ENCODE measurements at places on chromosomes 7 and 10. TPM values are rescaled to one million over a fixed set of nuclear protein-coding genes. Genes with fewer than 3 reads are reported as not detected.

Gene MACC1
- total RNA-seq: 0.09 TPM

Gene EVX1
- total RNA-seq: not detected

Gene SMURF1
- total RNA-seq: 33.3 TPM

DNA sequence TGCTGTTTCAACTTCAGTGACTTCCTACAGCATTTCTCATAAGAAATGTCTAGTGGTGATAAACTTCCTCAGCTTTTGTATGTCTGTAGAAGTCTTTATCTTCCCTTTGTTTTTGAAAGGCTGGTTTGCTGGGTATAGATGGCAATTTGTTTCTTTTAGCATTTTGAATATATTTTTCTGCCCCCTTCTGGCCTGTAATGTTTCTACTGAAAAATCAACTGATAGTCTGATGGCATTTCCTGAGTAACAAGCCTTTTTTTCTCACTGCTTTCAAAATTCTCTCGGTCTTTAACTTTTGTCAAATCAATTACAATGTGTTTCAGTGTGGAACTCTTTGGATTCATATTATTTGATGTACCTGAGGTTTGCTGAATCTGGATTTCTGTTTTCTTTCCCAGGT is 487.1 kb downstream of the ATRNL1 start:
- no peaks in the 10 kb centered on the region for H3K36me3 ChIP-seq
- DNase-seq: no peak
- H3K4me1 ChIP-seq: no peaks in the 10 kb centered on the region
- H3K27me3 ChIP-seq: no peaks in the 10 kb centered on the region

GRCh38 chr7:139396323-139396951 is 36.7 kb downstream of the LUC7L2 start:
- peaks cover 34% of the 10 kb centered on the region for H3K36me3 ChIP-seq
- no peak for DNase-seq
- H3K4me1 ChIP-seq: no peaks in the 10 kb centered on the region
- no peak overlapping the region for H3K4me3 ChIP-seq
- no peak overlapping the region for H3K27ac ChIP-seq
- no peaks in the 10 kb centered on the region for H3K27me3 ChIP-seq

DNA sequence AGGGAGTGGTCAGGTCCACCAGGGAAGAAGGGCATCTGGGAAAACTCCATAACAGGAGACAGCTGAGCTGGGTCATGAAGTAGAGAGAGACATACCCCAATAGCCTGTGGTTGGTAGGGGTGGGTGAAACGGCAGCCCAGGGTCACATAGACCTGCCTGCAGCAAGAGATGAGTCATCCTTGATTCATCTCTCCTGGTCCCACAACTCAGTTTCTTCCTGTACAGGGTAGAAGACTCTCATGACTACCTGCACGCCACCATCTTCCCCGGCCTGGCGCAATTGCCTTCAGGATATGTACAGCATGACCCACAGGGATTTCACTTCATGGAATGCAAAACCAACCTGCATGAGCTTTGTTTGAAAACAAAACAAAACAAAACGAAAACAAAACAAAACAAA is 45.1 kb upstream of the ADAM12 start:
- no peak overlapping the region for H3K4me3 ChIP-seq
- H3K4me1 ChIP-seq: no peaks in the 10 kb centered on the region
- DNase-seq: no peak
- H3K36me3 ChIP-seq: no peaks in the 10 kb centered on the region
- peaks cover 2% of the 10 kb centered on the region for H3K27me3 ChIP-seq

DNA sequence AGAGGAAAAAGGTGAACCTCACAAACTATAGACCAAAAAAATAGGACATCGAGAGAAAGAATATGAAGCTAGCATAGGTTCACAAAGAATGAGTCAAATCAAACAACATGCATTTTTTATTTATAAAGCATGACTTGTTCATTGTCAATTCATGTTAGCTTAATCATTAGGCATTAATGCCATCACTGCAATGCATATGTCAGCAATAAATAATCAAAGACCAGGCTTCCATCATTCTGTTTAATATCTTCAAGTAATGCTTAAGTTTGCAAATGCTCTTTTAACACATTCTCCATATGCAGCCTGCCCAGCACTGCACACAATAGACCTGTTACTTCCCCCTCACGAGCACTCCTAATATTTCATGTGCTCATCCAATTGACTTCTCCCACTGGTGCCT is 8.9 kb upstream of the MAGI2 start:
- H3K4me3 ChIP-seq: no peak overlapping the region
- H3K27me3 ChIP-seq: no peaks in the 10 kb centered on the region

GRCh38 chr7:7443806-7444350 is 91.8 kb downstream of the COL28A1 start:
- peak; percentile 5 for DNase-seq
- H3K4me3 ChIP-seq: no peak overlapping the region
- H3K27ac ChIP-seq: no peak overlapping the region

Data from natural killer cell (primary cell).